Putamen (tissue), 1 donor: ENCODE measurements at places on chromosomes 1 and 21.

DNA sequence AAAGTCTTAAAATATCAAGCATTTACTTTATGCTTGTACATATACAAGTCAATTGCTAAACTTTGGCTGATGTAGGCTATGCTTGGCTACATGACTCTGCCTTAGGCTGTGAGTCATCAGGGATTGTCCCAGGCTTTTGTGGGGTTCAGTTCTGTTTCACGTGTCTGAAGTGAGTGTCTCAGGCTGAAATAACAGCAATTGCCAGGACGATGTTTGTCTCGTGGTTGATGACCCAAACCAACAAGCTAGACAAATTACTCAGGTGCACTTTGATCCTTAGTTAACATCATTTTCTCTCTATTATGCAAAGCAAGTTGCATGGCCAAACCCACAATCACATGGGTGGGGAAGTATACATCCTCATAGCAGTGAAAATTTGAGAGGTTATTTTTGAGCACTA is 410.1 kb downstream of the BRINP3 start:
- DNase-seq = no peak

DNA sequence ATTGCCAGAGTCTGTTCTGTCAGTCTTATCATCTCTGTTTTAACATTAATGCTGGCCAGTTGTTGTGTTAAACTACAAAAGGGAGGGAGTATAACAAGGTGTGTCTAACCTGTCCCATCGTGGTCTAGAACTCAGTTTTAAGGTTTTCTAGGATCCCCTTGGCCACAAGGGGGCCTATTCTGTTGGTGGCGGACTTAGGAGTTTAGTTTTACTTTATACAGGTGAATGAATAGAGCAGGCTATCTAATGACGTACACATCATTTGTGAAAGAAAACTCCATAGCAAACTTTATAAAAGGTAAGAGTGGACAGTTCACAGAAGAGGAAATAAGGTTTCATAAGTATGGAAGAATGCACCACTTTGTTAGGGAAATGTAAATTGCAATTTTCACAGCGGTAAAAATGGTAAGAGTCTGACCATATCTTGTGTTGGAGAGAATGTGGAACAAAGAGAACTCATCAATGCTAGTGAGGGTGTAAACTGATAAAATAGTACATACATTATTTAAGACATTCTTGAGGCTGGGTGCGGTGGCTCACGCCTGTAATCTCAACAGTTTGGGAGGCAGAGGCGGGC is 2.5 kb upstream of the ATF6 start:
- no peak for DNase-seq

GRCh38 chr1:25799352-25799934 is 550 bp upstream of the SELENON start:
- DNase-seq = no peak

- DNase-seq = no peak
These were observed 17.5 kb downstream of the SLC19A1 start for GRCh38 chr21:45524756-45525152.

DNA sequence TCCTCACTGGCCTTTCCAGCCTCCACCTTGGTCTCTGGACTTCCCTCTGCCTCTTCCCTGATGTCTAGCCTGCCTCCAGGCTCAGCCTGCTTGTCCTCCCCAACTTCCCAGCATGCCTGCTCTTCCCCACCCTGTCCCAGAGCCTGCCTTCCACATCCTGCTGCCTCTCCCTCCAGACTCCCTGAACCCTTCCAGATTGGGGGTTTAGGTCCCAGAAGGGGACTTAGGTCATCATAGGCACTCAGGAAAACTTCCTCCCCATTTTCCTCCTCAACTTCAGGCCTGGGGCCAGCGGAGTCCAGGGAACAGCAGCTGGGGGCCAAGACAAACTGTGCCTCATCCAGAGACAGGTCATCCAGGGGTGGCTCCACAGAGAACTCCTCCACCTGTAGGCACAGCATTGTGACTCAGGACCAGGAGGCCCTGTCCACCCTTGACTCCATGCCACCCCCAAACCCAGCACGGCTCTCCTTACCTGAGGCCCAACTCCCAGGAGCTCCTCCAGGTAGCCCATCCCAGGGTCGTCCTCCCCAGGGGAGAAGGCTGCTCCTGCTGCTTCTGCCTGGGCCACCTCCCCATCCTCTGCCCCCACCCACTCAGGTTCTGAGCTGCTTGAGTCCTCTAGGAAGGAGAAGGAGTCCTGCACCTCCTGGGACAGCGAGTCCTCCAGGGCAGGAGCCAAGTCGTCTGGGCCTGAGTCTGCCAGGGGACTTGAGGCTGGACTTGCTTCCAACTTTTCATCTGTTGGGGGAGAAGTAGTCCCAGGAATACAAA is 3.4 kb upstream of the USF1 start:
- no peak for DNase-seq

DNA sequence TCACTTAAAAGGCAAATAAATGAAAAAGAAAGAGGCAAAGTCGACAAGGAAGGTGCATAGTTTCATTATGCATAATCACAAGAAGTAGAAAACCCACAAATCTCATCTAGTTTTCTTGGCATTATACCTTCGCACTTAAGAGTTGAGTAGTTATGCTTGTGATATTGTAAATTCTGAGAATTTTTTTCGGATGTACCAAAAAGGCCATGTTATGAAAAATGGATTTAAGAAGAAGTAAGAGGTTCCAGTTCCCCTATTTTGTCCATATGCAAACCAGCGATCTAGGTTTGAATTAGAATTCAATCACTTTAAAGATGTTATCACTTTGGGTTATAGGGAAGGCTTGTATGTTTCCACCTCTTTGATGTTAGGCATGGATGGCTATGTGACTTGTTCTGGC is 7.9 kb upstream of the ERICH3 start:
- DNase-seq = no peak

GRCh38 chr1:2088458-2088857 is 38.2 kb downstream of the PRKCZ start:
- no peak for DNase-seq

DNA sequence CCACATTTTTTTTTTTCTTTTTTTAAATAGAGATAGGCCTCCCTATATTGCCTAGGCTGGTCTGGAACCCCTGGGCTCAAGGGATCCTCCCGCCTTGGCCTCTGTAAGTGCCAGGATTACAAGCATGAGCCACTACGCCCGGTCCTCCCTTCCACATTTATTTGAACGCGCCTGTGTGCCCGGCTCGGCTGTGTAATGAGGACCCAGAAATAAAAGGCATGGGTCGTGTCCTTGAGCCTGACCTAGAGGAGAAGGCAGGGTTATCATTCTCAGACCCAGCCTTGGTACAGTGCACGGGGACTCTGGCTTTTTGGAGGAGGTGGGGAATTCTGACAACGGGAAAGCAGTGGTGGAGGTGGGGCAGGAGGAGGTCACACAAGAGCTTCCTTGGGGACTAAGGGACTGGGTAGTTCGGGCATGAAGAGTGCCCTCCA is 841 bp downstream of the CENPF start:
- DNase-seq = no peak

GRCh38 chr1:217137210-217137881 is 414.1 kb upstream of the ESRRG start:
- DNase-seq = no peak

DNA sequence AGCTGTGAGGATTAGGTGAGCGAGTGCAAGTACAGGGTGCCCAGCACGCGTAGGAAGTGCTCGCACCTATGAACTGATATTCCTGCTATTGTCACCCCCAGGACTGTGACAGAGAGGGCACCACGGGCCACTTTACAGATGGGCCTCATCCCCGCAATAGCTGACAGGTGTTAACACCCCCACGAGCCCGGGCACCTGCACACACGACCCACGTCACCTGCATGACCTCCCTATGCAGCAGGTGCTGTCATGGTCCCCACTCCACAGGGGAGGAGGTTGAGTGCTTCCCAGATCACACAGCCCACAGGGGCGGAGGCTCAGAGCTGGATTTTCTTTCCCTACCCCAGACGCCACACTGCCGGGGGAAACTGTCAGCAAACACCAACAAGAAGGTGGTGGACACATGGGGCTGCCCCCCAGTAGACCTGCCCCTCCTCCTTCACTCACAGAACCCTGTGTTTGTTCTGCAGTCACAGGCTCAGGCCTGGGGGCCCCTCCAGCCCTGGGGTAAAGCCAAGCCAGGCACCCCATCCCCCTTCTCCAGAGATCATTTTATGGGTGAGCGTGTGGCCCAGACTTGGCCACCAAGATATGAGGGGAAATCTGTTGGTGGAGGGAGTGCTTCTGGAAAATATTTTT is 465.5 kb downstream of the MATN1 start:
- DNase-seq = no peak

GRCh38 chr1:76290271-76290670 is 215.7 kb downstream of the ST6GALNAC3 start:
- no peak for DNase-seq

GRCh38 chr1:234114648-234115307 is 210.3 kb downstream of the SLC35F3 start:
- DNase-seq = peak; percentile 44

DNA sequence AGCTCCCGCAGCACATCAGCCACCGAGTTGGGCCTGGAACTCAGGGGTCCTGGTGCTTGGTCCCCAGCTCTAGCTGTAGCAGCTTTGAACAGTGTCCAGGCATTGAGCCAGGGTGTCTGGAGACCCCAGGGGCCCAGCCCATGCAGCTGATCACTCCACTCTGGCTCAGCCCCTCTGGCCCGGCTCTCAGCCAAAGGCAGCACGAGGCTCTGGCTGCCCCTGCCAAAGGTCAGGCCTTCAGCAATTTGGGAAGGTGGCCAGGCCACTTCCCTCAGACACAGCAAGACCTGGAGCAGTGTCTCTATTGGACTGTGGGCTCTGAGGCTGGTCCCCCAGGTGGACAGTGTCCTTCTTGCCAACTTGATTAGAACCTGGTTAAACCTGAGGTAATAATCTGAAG is 34.4 kb upstream of the RNF19B start:
- DNase-seq = no peak

- no peak for DNase-seq
These were observed at the start of gene TSPAN2 for GRCh38 chr1:115089420-115090185. TSS of gene TSPAN2 (minus strand) at chr1:115089503. CDS start at chr1:115089432, 71 bp downstream.

DNA sequence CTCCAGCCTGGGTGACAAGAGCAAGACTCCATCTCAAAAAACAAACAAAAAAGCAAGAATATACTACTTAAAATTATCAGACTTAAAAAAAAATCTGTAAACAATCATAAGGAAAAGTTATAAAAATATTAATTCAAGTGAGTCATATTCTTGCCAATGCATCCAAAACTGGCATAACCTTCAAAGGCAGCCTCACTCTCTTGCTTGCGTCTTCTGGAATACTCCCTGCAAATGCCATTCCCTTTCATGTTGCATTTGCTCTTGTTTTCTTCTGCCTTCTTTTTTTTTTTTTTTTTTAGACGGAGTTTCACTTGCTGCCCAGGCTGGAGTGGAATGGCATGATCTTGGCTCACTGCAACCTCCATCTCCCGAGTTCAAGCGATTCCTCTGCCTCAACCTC is 32.2 kb upstream of the ZBTB8A start:
- DNase-seq = no peak

DNA sequence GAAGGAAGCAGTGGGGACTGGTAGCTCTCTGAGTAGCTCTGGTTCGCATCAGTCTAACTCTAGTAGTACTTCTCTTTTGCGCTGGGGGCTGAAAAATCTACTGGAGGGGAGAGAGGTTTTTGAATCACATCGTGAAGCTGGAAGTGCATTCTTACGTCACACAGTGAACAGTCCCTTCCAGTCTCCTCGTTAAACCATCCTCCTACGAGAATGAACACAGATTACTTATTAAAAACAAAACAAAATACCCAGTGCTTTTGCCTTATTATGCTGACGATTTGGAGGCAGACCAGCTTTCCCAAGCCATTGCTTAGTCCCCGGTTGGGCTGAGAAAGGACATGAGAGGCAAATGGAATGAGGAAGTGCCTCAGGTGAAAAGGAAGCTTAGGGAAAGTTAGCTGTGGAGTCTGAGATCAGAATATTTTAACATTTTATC is 16.1 kb downstream of the HUNK start:
- DNase-seq = no peak

DNA sequence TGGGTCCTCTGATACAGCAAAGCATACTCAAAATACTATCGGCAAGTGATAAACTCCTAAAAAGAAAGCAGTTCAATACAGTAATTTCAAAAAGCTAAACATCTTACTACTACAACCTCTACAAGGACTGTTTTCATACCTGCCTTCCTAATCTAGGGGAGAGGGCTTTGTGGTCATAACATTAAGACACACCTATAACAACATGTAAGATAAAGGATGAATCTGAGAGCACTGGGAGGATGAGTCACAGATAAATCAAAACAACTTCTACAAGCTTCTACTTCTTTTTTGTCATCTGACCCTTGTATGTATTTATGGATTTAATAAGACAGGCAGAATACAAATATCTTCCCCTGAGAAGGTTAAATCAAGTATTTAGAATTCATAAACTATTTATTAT is 40.0 kb downstream of the LTN1 start:
- DNase-seq = no peak

DNA sequence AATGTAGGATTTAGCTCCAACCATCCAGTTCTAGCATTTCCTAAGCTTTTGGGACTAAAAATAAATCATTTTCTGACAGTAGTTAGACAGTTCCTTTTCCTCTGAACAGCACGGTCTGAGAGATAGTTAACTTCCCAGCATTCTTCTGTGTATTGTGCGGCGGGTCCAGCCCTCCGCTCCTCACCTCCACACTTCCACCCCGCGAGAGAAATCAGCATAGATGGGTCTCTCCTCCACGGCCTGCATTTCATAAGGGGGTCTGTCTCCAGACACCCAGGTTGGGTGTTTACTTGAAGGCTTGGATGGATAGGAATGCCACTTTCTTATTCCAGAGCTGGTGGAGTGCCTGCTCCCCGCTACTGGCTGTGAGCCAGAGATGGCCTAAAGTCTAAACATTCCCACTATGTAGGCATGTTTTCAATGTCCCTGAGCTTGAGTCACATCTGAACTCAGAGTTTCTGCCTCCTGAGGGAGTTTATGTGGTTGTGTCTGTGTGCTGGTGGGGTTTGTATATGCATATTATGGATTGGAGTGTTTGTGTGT is 38.0 kb upstream of the PPP2R5A start:
- no peak for DNase-seq

GRCh38 chr1:182263706-182264105 is 127.9 kb downstream of the GLUL start:
- DNase-seq = no peak

- DNase-seq = no peak
These were observed 38.2 kb upstream of the USH2A start for GRCh38 chr1:216461466-216461865.

DNA sequence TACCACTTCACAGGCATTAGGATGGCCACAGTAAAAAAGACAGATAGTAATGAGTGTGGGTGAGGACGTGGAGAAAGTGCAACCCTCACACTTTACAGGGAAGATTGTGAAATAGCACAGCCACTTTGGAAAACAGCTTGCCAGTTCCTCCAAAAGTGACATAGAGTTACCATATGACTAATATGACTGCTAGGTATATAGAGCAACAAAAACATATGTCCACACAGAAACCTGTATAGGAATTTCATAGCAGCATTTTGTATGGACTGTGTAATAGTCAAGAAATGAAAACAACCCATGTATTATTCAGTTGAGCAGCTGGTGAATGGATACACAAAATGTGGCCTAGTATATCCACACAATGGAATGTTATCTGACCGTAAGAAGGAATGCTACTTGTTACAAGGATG is 30.4 kb upstream of the LBR start:
- no peak for DNase-seq

- no peak for DNase-seq
These were observed 25.0 kb upstream of the SMIM12 start for GRCh38 chr1:34884536-34884935.
